Epithelial cell of prostate (primary cell): ENCODE measurements at places on chromosomes 2 and 18.

DNA sequence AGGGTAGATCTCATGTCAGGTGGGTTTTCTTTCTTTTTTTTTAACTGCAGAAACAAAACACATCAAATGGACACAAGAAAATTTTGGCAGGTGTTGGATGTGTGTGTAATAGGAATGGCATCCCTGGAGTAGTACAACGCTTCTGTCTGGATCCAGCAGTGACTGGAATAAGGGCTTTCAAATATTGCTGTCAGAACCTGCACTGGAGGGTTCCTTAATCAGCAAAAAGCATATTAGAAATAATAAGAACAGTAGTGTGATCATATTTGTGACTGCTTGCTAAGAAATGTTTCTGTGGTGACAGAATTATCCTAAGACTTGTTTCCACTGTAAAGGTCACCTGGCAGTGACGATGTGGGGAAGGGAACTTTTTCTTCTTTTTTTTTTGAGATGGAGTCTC is 30.8 kb downstream of the CREG2 start:
- DNase-seq = no peak

GRCh38 chr2:11161747-11162146 is 6.5 kb downstream of the SLC66A3 start:
- no peak for DNase-seq

GRCh38 chr2:171084128-171084527 is 76.6 kb downstream of the TLK1 start:
- DNase-seq = no peak

DNA sequence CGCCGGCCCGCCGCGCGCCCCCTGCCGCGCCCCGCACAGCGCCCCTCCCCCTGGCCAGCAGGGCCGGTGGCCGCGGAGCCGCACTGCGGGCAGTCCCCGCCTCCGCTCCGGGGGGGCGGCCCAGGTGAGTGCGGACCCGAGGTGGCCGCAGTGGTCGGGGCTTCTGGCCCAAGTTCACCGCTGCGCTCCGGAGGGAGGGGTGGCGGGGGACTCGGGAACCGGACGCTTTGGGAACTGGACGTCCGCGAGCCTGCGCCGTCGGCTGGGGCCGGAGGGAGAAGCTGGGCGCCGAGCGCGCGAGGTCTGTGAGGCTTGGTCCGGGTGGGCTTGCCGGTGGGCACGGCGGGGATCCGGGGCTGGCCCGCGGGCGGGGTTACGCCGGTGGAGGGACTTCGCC is 591 bp upstream of the LDLRAD4 start:
- no peak for DNase-seq

GRCh38 chr18:75521816-75522215 is 94.3 kb upstream of the SMIM21 start:
- DNase-seq = no peak

GRCh38 chr2:102080451-102081242 is 61.9 kb upstream of the IL1R1 start:
- no peak for DNase-seq

DNA sequence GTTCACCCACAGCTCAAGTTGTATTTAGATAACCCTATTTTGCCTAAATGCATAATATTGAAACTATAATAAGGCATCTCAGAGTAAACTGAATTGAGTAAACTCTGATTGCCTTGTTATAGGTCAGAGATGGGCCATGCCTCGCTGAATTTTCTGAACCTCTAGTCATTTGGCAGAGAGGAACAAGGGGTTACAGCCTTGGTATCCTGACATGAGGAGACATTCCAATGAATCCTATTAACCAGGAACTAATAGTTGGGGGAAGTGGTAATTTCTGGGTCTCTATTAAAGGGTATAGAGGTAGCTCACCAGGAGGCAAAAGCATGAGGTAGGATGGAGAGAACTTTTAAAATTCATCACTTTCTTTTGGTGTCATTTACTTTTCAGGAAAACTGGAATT is 227.4 kb upstream of the CHST9 start:
- no peak for DNase-seq

DNA sequence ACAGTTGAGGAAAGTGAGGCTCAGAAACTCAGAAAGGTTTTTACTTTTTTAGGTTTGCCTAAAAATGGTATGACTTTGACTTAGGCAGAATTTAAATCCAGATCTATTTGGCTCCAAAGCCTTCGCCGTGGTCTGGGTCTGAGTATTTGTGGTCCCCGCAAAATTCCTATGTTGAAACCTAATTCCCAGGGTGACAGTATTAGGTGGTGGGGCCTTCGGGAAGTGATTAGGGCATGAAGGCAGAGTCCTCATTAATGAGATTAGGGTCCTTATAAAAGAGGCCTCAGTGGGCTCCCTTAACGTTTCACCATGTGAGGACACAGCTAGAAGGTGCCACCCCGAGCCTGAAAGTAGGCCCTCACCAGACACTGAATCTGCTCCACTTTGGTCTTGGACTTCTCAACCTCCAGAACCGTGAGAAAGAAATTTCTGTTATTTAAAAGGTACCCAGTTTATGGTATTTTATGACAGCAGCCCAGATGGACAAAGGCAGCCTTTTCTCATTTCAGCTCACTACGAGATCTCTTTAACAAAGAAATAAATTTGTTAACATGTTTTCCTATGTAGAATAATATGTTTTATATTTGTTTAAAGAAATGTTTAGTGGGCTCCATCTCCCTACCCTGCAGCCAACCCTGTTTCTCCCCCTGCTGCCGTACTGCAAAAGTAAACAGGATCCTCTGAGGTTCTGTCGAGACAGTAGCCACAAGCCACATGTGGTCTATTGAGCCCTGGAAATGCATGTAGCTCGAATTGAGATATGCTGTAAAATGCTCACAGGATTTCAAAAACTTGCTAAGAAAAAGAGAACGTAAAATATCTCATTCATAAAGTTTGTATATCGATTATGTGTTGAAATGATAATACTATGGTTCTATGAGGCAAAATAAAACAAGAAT is 80.6 kb downstream of the MOGAT1 start:
- no peak for DNase-seq

DNA sequence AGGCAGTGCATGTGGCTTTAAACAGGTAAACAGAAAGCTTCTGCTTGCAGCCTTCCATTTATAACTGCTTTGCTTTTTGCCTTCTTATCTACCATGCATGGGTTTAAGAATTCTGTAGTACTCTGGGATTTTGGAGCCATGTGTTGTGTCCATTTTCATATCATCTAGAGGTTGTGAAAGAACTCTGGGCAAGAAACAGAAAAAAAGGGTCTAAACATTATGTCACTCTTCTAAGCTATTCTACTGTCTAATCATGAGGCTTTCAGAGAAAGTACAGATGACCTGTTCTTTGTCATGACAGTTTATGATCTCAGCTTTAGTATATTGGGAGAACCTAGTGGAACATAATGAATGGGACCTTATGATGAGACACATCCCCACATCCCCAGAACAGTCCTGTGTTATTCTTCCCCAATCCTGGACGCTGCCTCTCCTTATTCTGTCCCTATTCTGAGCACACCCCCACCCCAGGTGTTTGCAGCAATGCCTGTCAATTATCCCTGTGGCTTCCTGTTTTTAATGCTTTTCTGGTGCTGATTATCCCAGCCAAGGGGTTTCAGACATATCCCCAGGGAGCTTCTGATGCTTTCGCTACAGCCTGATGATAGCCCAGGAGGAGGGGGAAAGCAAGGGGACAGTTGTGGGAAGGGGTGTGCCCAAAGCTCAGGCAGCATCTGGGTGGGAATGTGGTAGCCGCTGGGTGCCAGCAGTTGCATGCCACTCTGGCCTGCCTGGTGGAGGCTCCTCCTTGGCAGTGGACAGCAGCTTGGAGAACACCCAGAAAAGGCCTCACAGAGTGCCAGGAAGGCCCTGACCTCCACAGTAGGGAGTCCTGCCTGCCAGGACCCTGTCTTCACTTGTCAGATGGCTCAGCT is 169.5 kb upstream of the MAP3K20 start:
- DNase-seq = no peak

DNA sequence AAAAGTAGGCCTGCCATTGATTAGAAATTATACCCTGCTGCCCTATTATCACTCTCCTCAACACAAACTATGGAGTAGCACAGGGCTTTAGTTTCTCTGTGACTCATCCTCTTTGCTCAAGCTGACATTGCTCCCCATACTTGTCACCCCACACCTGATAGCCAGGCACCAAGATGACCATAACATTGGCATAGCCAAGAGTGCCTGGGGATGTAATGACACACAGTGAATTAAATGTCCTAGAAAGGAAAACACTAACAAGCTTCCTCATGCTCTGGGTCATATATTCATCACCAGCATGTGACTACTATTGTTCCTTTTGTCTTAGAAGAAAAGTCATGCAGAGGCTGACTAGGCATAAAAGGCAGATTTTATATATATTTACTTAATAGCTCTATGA is 137.8 kb upstream of the RND3 start:
- peak; percentile 91 for DNase-seq

DNA sequence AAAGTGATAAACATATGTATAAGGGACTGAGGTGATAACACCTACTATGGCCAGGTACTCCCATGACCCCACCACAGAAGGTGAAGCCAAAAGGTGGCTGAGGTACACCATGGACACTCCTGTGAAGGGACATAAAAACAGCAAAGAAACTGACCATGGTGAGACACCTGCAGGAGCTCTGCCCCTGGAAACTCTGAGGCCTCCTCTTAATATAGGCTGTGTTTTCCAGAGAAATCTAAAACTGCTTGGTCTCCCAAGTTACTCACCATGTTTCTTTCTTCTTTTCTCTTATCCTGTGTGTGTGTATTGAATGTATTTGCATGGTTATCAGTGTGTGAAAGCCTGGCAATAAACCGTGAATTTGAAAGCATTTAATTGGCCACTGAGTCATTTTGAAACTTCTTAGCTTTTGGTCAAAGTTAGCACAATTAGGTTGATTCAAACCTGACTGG is 739.3 kb upstream of the GCFC2 start:
- DNase-seq = no peak

- no peak for DNase-seq
Measured at GRCh38 chr2:16973586-16974286, 308.1 kb upstream of the CYRIA start.

GRCh38 chr2:20223407-20224163 is 1.3 kb downstream of the SDC1 start:
- no peak for DNase-seq

- no peak for DNase-seq
Measured at GRCh38 chr18:10205151-10205550, 249.3 kb upstream of the APCDD1 start.

DNA sequence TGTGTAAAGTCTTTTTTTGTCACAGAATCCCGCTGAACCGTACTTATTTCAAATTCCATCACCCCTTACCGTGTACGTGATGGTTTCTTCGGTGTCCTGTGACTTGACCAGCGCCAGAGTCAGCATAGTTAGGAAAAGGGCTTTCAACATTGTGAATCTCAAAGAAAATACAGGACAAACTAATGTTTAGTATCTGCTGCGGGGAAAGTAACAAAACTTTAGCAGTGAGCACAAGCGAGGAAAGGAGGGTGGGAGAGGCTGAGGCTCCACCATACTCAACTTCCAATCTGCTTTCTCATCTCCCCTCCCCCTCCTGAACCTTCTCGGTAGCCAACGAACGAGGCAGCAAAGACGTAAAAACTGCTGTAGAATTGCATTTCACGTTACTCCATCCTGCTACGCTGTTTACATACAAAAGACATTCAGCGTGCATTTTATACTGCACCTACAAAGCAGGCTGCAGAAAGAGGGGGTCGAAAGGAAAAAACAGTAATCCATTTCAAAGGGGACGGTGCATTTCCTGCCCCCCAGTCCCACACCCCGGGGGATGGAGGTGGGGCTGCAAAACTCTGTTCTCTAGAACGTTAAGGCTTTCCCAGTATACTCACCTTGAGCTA is 1.2 kb downstream of the EFEMP1 start:
- no peak for DNase-seq

DNA sequence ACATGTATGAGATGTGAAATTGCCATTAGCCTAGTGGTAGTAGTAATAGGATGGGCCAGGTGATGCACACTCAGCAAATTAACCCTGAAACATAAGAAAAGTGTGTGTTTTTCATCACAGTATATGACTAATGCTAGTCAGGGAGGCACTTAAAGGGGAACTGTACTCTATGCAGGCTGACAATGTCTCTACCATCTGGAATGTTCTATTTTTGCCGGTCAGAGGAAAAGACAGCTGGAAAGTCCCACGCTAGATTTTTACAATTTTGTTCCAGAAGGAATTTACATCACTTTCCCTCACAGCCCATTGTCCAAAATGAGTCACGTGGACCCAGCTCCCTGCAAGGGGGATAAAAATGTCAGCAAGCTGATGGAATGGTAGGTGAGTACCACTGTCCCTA is 746.3 kb upstream of the CHAC2 start:
- no peak for DNase-seq

- no peak for DNase-seq
Measured at GRCh38 chr2:100736121-100736915, 83.6 kb upstream of the NPAS2 start.

DNA sequence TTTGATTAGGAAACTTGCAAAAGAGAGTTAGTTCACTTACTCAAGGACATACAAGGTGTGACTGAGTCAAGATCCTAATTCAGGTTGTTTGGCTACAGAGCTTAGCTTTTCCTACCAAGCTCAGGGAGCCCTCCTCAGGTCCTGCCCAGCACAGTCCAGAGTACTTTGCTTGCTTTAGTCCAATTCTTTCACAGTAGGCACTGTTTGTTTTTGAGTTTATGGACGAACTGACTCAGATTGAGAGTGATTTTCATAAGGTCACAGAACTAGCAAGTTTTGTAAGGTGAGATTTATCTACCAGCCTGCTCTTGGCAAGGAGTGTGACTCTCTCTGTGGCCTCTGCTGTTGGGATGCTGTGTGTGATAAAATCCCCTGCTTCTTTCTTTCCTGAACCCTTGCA is 310.5 kb downstream of the PTPRM start:
- DNase-seq = no peak

DNA sequence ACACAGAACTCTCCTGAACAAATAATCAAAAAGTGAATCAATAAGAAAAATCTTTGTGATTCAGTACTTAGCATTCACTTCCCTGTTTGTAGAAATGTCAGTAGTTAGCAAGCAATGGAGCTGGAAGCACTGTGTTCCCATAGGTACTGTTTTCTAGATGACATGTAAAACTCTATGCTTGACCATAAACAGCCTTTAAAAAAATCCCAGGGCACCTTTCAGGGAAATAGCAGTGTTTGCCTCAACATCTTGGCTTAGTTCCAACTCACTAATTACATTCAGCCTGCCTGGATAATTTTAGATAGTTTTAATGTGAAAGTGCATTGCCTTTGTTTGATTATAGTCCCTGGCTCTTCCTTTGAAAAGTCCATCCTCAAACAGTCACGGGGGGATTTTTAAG is 721.8 kb downstream of the ERBB4 start:
- DNase-seq = no peak

DNA sequence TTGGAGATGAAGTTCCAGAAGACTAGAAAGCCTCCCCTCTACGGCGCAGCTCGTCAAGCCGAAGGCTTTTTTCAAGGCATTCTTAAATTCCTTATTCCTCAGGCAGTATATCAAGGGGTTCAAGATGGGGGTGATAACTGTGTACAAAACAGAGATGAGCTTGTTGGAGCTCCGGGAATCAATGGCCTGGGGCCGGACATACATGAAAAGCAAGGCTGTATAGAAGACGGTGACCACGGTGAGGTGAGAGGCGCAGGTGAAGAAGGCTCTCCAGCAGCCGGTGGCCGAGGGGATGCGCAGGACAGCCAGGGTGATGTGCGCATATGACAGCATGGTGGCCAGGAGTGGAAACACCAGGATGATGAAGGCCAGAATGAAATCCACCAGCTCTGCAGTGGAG is 8.2 kb downstream of the OR6B3 start:
- no peak for DNase-seq

GRCh38 chr2:150296770-150297546 is 190.5 kb downstream of the RND3 start:
- DNase-seq = peak; percentile 27

GRCh38 chr2:21740484-21740883 is 616.7 kb downstream of the TDRD15 start:
- no peak for DNase-seq

- DNase-seq = peak; percentile 46
Measured at GRCh38 chr2:165795011-165795410, 964 bp upstream of the GALNT3 start.
